Thoracic aorta (tissue), 2 donors: ENCODE measurements at places on chromosomes 2 and 18. TPM values are rescaled to one million over a fixed set of nuclear protein-coding genes. Genes with fewer than 3 reads are reported as not detected.

Gene PDE1A
- 35.2 TPM for total RNA-seq

Gene HAAO
- 25.3 TPM for total RNA-seq

DNA sequence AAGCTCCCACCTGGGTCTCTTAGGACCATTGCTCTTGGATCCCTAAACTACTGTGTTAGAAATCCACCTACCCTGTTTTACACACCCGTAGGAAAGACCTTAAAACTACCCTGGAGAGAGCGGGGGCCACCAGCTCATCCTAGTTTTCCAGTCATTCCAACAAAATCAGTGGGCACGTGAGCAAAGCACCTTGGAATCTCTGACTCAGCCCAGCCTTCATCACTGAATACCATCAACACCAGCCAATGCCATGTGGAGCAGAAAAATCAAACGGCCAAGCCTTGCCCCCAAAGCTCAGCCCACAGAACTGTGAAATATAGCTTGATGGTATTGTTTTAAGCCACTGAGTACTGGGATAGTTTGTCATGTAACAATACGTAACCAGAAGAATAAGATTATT, 449.7 kb upstream of the CHAC2 start:
- no peak for DNase-seq

DNA sequence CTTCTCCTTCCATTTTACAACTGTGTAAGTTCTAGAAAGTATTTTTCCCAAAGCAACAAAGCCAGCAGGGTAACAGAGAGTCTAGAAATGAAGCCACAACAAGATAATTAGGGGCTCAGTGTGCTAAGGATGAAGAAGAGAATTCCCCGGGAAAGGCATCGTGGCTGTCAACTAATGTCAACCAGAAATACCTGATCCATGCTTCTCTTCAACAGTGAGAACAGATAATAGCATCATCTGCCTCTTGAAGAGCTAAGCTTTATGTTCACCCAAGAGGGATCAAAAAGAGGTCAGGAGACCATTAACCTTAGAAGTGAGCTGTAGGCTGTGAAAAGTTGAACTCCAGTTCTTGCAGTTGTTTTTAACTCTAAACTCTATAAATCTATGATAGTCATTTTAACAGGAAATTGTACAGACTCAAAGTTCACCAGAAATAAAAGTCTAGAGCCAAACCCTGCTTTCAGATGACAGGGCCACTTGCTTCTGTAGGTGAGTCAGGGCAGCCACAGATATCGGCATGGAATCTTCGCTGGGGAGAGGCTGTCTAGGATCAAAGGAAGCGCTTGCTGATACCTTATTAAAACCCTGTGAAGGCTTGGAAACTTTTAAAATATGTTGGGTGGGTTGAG, 540.7 kb upstream of the ID2 start:
- DNase-seq, result no peak

- no peak for DNase-seq
Measured at GRCh38 chr2:14891546-14891945, 259.0 kb downstream of the LRATD1 start.

Gene ALK
- total RNA-seq, result 2.0 TPM

Gene RTP5
- total RNA-seq, result 0.63 TPM

- DNase-seq, result no peak
Measured at GRCh38 chr2:216475767-216476166, 22.9 kb upstream of the RPL37A start.

Gene COLEC11
- 22.5 TPM for total RNA-seq

DNA sequence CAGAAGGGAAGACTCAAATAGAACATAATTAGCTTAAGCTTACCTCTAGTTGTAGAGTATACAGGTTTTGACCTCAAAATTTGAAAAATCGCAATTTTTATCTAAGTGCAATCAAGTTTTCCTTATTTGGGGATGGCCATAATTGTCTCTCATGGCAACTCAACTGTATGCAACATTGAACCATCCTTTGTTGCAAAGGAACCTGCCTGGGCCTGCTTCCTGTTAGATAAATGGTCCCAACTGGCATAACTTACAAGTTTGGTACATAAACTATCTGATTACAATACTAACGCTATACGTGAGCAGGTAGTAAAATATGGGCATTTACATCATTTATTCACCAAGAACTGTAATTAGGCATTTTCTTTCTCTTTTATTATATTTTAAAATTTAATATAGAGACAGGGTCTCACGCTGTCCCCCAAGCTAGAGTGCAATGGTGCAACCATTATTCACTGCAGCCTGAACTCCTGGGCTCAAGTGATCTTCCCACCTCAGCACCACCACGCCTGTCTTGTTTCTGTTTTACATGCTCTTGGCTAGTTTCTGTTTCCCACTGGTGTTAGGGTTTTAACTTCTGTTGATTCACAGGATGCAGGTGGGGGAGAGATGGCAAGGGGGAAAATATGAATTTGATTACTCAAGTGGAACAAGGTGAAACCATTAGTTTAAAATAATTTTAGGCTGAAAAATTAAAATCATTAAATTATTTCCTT, 55.3 kb upstream of the B3GNT2 start:
- no peak for DNase-seq

- no peak for DNase-seq
Measured at GRCh38 chr2:54279385-54279784, 23.4 kb upstream of the TSPYL6 start.

GRCh38 chr18:28002841-28003240, 174.1 kb downstream of the CDH2 start:
- no peak for DNase-seq

Gene AAMP
- 95.9 TPM for total RNA-seq

Gene IGFBP5
- 2,105 TPM for total RNA-seq

DNA sequence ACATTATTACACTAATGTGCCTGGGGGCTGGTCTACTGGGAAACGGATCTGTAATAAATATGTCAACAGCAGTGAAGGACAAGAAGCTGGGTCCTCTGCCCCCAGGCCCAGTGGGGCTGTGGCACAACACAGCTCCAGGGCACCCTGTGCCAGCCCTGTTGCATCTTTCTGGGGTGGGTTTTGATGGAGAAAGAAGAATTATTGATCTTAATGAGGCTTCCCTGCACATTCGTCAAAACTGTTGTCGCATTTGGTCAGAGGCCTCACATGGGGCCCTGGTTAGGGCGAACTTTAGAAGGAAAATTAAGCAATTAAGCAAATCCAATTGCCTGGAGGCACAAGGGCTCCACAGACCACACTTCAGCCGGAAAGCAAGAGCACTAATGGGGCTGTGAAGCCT, 30.0 kb upstream of the TWIST2 start:
- no peak for DNase-seq

- no peak for DNase-seq
Measured at GRCh38 chr2:95077861-95078603, 43.6 kb downstream of the MRPS5 start.

DNA sequence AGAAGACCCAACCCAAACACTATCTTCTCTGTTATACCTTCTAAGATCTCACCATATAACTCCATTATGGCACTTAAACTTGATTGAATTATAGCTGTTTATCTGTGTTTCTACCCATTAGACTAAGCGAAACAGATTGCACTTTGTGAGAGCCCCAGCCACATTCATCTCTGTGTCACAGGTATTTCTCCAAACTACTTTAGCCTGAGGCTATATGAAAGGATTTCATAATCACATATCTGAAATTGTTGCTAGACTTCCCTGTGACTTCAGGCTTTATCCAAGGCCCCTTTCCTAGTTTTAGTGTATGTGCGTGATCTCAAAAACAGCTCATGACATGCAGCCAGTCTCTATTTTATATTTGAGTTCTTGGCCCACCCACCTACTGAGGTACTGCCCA, 745.0 kb upstream of the ACVR2A start:
- DNase-seq, result no peak

DNA sequence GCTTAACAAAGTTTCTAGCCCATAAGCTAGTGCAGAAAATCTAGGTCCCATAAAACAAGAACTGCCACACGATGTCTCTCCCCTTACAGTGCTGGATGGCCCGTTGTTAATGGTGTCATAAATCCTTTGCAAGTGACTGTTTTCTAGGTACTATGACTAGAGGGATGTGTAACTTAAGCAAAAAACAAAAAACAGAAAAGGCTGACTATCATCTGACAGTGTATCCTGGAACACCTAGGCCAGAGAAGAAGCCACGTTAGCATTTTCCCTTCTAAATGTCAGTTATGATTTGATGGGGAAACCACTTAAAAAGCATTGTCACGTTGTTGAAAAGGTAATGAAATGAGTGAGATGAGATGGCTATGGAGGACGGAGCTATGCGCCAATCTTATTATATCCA, 2.4 kb downstream of the CASP8 start:
- no peak for DNase-seq

DNA sequence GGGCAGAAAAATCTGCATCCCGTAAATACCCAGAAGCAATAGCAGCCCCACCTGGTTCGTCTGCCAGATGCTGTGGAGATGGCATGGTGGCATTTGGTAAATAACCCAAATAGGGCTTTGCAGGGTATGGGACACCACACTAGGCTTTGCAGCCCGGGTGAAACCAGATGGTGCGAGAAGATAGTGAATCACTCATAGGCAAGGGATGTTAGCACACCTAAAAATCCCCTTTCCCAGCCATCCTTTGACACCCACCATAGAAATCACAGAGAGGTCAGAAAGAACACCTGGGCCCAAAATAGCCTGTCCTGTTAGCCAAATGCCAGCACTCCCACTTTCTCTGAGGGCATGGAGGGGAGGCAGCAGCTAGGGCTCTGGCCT, 47.6 kb downstream of the BCL11A start:
- DNase-seq, result no peak

GRCh38 chr2:64846177-64846576, 143.0 kb upstream of the SLC1A4 start:
- DNase-seq, result no peak

DNA sequence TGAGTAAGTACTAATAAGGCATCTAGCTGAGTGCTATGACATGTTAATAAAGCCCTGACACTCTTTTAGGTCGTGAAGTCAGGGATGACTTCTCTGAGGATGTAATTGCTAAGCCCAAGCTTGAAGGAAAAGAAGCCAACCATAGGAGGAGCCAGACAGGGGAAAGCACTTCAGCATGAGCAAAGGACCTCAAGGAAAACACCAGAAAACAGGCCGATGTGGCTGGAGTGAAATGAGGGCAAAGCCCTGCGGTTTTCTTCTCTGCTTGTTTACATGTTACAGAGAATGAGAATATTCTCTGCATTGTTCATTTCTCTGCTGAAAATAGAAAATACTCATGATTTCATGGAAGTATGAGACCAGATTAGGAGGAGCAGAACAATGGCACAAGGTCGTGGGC, 112.5 kb upstream of the ARHGAP28 start:
- DNase-seq, result no peak

GRCh38 chr2:143582046-143582747, 453.0 kb downstream of the ARHGAP15 start:
- no peak for DNase-seq

GRCh38 chr2:177147093-177147694, 65.4 kb upstream of the HNRNPA3 start:
- DNase-seq, result no peak

Gene HPCAL1
- total RNA-seq, result 34.6 TPM

- no peak for DNase-seq
Measured at GRCh38 chr18:32920796-32921787, 148.3 kb upstream of the KLHL14 start.

Gene CFAP53
- not detected for total RNA-seq

GRCh38 chr2:197515315-197515738, 539 bp upstream of the MOB4 start:
- DNase-seq, result no peak

DNA sequence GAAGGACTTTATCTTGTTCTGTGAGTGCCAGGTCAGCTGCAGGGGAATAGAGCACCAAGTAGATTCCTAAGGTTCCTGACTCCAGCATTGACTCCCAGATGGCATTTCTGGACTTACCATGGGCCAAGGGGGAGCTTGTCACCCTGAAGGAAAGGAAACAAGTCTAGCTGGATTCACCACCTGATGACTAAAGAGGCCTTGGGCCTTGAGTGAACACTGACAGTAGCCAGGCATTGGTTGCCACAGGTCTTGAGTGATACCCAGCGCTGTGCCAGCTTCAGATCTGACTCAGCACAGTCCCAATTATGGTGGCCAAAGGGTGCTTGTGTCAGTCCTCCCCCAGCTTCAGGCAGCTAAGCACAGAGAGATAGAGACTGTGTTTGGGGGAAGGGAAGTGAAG, 40.1 kb upstream of the CAPN13 start:
- no peak for DNase-seq

Gene DPP4
- total RNA-seq, result 2.1 TPM

Gene RSAD2
- total RNA-seq, result 11.8 TPM

DNA sequence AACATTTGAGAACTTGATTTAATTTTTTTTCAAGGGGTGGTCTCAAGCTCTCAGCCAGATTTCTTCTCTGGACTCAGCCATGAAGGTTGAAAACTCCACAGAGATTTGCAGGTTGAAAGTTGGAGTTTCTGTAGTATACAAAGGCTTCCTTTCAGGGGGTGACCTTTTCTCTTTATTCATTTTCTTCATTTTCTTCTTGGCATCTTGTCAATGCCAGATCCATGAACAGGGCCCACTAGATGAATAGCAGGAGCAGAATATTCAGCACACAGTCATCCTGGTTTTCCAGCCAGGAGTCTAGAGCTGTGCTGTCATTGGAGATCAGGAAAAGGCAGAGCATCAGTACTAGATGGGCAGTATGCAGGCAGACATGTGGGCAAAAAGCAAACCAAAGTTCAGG, 62.0 kb downstream of the INSIG2 start:
- no peak for DNase-seq

Gene CHN1
- 30.7 TPM for total RNA-seq

GRCh38 chr2:177352441-177353186, 40.0 kb upstream of the AGPS start:
- DNase-seq, result no peak

Gene SCRN3
- 10.6 TPM for total RNA-seq

- no peak for DNase-seq
Measured at GRCh38 chr2:98580656-98581284, 27.5 kb downstream of the COA5 start.

DNA sequence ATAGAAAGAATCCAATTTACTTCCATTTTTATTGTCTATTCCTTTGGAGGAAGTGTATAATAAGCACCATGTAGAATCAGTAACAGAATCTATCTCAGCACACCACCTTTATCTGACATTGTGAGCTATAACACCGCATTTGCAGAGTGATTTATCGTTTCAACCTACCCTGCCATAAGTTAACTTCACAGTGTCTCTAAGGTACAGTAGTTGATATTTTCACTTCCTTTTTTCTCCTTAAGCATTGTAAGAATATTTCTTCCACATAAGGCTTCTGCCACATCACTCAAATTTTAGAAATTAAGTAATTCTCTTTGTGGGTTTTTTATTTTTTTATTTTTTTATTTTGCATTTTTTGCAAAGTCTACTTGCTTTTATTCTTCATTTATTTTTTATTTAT, 107.1 kb downstream of the TMX3 start:
- DNase-seq, result no peak

GRCh38 chr2:85988914-85989270, 100.1 kb upstream of the ST3GAL5 start:
- DNase-seq, result no peak

Gene LRRC30
- not detected for total RNA-seq

- DNase-seq, result no peak
Measured at GRCh38 chr2:96099861-96100798, 16.2 kb downstream of the ADRA2B start.

DNA sequence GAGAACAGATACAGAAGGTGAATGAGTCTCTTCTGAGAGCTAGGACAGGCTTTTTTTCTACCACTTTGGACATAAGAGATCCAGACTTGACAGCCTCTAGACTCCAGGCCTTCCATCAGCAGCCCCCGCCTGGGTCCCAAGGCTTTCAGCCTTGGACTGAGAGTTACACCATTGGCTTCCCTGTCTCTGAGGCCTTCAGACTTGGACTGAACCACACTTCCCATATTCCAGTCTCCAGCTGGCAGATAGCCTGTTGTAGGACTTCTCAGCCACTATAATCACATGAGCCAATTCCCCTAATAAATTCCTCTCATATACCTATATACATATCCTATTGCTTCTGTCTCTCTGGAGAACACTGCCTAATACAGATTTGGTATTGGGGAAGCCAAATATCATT, 128.2 kb downstream of the MCFD2 start:
- no peak for DNase-seq
